ENCODE measurements at places on chromosomes 6 and 20.

GRCh38 chr20:21159658-21160380 is 33.9 kb downstream of the KIZ start:
- no peak for DNase-seq

GRCh38 chr20:3146732-3147341 is 12.8 kb downstream of the FASTKD5 start:
- DNase-seq, result no peak

DNA sequence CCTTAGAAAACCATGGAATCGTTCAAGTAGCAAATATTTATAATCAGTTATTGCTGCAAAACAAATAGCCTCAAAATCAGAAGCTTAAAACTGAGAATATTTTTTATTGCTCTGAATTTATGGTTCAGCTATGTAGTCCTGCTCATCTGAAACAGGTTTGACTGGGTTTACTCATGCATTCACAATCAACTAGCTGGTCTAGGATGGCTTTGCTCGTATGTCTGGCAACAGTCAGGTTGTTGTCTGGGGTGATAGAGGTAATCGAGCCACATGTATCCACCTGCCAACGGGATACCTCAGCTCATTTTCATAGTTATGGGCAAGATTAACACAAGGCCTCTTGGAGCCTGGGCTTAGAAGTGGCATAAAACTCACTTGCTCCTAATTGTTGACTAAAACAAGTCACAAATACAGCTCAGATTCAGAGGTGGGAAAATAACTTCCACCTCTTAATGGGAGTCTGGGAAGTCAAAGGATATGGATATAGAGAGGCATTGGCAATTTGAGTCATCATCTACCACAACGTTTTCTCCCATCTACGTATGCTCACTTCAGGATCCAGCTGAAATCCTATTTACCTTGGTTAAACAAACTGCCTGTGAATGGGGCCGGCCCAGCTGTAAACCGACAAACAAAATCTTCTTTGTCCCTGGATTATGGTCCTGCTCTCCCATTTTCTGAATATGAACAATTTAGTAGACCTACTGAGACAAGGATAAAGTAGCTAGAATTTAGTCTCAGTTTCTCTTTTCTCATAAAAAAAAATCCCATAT is 54.5 kb upstream of the TENT5A start:
- no peak for DNase-seq

DNA sequence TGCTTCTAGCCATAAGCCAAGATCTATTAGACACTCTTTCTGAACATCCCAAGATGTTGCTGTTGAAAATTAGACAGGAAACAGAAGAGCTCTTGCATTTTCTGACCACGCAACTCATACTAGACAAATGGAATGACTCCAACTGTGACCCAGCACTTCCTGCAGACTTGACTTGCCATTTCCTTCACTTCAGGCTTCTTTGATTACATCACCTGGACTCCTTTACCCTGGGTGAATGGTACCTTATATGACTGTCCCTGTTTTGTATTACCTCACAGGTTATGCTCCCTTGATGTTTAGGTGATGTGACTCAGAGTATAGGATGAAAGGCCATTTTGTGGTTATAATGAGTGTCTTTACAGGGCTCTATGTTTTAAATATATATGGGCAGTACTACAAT is 236.1 kb downstream of the BMP2 start:
- no peak for DNase-seq

- DNase-seq, result no peak
These were observed 147.8 kb downstream of the HIVEP2 start for GRCh38 chr6:142797159-142797558.

GRCh38 chr6:84597238-84597875 is 167.0 kb downstream of the TBX18 start:
- DNase-seq, result no peak

- DNase-seq, result peak; percentile 33
These were observed 67.4 kb upstream of the XRN2 start for GRCh38 chr20:21235484-21236445.

GRCh38 chr6:156464100-156464878 is 312.9 kb upstream of the ARID1B start:
- no peak for DNase-seq

GRCh38 chr6:5517796-5518195 is 256.5 kb downstream of the FARS2 start:
- no peak for DNase-seq

DNA sequence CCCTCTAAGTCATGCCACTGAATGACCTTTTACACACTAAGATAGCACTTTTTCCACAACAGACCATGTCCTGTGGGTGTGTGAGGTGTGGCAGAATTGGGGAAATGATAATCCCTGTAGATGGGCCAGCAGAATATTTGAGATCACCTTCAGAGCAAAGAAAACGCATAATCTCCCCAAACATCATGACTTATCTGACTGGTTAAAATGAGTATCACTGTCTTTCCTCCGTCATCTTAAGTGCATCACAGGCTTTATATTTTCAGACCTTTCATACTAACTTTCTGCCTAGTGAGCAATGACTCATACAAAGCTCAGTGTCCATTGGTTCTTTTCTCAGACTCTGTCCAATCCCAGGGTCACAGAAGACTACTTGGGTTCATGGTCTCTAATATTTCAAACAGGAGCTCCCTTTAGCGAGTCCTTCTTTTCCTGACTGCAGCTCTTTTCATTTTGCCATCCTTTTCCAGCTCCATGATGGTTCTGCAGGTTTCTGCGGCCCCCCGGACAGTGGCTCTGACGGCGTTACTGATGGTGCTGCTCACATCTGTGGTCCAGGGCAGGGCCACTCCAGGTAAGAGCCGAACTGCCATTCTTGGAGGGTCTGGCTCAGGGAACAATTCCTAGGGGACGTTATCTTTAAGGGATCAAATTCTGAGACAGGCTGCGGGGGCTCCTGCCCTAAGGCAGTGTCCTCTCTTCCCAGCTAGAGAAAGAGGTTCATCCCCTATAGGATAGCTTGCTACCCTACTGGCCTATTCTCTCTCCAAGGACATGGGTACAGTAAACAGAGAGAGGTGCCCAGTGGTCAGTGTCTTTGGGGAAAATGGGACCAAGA is at the start of gene HLA-DPB1:
HLA-DPB1 (plus strand) TSS at position 423 of the 838 bp plus-strand sequence; CDS start at position 475, 52 bp downstream.
- DNase-seq, result peak; percentile 16

DNA sequence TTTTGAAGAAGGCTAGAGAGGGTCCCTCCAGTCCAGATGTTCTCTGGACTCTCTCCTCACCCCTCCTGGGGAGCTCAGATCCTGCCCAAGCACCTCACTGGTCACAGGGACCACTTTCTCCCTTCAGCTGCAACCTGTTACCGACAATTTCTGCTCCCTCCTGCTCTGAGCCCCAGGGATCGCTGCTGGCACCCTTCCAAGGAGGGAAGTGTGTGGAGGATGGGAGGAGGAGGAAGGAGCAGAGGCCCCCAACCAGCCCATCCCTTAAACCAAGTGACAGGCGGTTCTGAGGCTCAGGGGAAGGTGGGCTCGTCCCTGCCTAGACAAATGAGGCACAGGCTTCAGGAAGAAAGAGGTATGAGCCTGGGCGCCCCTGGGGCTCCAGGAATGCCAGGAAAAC is 13.9 kb downstream of the PMEPA1 start:
- DNase-seq, result no peak

GRCh38 chr6:41734666-41735426 is 562 bp downstream of the TFEB start:
- DNase-seq, result peak; percentile 34

GRCh38 chr20:6685626-6686025 is 81.9 kb upstream of the BMP2 start:
- DNase-seq, result no peak

DNA sequence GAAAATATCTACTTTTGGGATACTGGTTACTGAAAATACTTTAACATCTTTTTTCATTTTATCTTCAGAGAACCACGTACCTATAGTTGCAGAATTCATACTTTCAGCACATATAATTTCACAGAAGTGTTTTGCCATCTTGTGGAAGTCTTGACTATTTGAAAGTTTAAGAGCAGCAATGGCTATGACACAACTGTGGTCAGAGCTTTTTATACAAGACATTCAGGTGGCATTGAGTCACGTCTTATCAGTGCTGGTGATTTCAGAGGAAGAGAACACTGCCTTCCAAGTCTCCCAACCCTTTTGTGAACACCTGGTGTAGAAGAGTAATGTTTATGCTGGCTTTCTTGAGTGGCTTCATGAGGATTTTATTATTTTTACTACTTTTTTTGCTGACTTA is 171.6 kb downstream of the ARID1B start:
- no peak for DNase-seq

DNA sequence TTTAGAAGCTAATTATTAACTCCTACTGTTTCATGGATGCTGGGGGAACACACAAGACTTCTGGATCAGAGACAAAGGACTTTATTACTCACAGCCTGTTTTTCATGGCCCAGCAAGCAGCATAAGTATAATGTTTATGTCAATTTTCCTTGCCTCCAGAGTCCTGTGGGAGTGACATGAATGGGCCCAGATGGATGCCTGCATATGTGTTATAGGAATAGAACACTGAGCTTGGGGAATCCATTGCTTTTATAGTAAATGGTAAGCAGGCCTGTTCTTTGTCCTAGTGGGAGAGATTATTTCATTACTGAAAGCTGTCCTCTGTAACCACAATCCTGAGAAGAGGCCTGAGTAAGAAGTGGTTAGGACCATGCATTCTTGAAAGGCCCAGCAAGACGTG is 25.6 kb downstream of the BLTP3A start:
- DNase-seq, result no peak

GRCh38 chr6:75183099-75183541 is 22.7 kb downstream of the COL12A1 start:
- no peak for DNase-seq

DNA sequence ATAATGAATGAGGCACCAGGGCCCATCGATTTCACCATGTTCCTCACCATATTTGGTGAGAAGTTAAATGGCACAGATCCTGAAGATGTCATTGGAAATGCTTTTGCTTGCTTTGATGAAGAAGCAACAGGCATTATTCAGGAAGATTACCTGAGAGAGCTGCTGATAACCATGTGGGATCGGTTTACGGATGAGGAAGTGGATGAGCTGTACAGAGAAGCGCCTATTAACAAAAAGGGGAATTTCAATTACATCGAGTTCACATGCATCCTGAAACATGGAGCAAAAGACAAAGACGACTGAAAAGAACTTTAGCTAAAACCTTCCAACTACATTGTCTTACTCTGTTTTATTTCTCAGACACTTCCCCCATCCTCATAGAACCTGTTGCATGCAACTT is 21.6 kb upstream of the ZBTB22 start:
- DNase-seq, result no peak

DNA sequence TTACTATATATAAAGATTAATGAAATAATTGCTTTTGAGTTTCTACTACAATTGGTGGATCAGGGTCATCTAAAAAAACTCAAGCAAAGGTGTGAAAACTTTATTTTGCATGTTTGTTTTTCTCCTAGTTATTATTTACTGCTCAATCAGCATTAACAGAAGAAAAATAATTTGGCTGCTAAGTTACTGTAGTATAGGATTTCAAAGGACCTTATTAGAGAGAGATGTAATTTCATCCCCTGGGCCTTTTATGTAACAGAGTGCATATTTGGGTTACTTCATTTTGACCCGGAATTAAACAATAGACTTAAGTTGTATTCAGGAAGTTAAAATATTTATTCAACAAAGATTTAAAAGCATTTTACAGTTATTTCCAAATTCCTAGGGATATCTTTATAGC is 49.8 kb downstream of the EYA4 start:
- no peak for DNase-seq

GRCh38 chr6:7341989-7342742 is 29.2 kb upstream of the SSR1 start:
- DNase-seq, result no peak

GRCh38 chr6:56310241-56310640 is 62.9 kb upstream of the COL21A1 start:
- no peak for DNase-seq

DNA sequence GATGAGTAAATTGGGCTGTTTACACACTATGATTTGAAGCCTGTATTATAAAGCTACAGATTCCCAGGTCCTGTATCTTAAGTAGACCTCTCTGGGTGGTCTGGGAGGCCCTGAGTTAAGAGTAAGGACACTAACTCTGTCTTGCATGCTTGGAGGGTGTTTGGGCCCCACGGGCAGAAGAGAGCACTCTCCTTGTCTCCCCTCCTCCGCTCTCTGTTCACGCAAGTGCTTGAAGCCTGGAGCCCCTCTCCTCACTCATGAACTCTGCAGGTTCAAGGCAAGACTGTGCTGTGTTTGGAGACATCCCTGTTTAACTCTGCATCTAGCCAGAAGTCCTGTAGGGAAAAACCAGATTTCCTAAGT is 154.0 kb downstream of the ZDHHC14 start:
- DNase-seq, result no peak

GRCh38 chr20:41617059-41617901 is 897 bp downstream of the CHD6 start:
- no peak for DNase-seq

DNA sequence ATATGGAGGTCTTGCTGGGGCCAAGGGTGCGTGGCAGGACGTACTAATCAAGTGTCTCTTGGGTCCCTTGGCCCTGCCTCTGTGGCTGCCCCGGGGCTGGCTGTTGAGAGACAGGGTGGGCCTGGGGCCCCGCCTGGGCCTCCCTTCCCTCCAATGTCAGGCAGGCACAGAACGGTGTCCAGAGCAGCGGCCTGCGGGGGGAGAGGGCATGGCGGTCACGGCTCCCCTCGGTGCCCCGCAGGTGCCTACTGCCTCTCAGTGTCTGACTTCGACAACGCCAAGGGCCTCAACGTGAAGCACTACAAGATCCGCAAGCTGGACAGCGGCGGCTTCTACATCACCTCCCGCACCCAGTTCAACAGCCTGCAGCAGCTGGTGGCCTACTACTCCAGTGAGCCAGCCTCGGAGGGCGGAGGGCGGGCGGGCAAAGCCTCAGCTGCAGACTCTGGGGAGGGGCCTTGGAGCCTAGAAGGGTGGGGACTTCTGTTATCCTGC is 50.0 kb downstream of the SRC start:
- no peak for DNase-seq

DNA sequence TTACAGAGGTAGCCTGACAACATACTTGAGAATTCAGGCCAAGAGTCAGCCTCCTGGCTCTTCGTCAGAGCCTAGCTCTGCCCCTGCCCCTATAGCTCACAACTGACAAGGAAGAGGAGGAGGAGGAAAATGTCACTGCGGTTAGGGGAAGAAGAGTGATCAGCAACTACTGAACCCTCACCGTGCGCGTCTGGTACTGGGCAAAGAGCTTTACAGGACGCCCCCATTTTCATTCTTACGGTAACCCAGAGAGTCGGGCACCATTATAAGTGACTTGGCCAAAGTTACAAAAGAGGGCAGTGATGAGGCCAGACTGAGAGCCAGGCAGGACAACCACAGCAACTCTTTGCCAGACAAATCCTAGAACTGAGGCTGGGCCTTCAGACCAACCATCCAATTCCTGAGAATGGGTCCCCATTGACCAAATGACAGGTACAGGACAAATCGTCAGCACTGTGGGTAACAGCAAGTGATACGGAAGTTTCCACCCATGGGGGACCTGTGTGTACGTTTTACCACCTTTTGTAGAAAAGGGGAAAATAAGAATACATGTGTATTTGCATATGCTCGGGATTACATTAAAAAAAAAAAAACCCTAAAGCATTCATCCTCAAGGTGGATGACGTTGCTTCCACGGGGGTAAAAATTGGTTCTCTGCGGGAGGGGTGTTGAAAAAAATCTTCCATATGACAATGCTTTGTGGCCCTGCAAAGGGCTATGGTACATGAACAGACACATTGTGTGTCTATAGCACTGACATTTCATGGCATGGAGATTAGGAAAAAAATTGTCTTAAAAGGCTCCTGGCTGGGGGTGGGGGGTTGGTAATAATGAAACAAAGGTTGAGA is 118.0 kb downstream of the NFATC2 start:
- no peak for DNase-seq

Data from HL-60 (cell line).